RPMI8226 (cell line): ENCODE measurements at places on chromosomes 5 and 9.
A peak's percentile ranks its signal among the peaks of the same experiment; 100 is the strongest.

- no peak for DNase-seq
Measured at GRCh38 chr5:172407241-172407691, 47.1 kb downstream of the SH3PXD2B start.

DNA sequence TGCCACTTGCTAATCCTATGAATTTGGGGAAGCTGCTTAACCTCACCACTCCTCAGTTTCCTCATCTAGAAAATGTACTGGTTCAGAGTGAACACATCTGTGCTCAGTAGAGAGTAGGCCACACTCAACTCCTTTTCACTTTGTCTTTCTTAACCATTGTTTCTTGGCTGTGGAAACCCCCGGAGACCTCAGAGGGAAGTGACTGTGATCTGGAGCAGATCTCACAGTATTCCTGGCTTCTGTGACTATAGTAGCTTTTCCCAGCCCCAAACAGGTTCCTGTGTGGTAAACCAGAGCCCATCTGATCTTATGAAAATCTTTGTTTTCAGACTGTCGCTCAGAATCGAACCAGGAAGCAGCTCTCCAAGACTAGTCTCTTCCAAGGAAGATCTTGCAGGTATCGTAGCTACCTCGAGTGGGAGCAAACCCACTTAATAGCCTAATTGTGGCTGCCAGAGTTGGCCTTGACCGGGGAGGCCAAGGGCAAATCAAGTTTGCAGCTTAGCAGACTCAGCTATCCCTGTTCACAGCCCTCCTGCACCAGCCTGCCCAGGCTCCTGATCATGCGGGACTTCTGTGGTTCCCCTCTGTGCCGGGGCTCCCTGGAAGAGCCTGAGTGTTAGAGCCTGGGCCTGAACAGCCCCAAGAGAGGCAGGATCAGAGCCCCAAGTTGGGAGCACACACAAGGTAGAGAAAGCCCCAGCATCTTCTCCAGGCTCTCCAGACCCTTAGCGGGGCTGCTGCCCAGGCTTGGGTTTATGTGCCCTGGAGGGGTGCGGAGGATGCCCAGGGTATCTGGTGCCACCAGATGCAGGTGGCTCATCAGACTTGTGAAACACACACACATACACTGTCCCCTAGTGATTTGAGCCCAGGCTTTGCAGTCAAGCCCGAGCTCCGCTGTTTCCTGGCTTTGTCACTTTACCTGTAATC is 52.2 kb upstream of the ANGPTL2 start:
- DNase-seq = no peak

GRCh38 chr9:107064378-107064777 is 201.4 kb downstream of the ZNF462 start:
- DNase-seq = no peak

DNA sequence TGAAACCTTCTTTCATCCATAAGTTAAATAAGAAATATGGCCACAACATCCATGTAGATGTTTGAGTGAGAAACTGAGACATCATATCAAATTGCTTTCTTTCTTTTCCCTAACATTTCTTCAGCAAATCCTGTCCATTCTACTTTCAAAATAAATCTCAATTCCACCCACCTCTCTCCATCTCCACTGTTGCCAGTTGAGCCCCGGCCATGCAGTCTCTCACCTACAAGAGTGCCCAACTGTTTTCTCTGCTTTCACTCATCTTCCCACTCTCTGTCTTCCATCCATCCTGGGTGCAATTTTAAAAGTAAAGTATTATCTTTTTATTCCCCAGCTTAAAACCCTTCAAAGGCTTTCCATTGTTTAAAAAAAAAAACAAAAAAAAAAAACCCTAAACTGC is 260.4 kb downstream of the DEPDC1B start:
- DNase-seq = no peak

GRCh38 chr5:129053438-129053837 is 41.1 kb upstream of the ISOC1 start:
- DNase-seq = no peak

GRCh38 chr9:68705531-68706362 is 707 bp downstream of the PIP5K1B start:
- DNase-seq = no peak

- DNase-seq = no peak
Measured at GRCh38 chr9:90830977-90831376, 29.4 kb downstream of the SYK start.

DNA sequence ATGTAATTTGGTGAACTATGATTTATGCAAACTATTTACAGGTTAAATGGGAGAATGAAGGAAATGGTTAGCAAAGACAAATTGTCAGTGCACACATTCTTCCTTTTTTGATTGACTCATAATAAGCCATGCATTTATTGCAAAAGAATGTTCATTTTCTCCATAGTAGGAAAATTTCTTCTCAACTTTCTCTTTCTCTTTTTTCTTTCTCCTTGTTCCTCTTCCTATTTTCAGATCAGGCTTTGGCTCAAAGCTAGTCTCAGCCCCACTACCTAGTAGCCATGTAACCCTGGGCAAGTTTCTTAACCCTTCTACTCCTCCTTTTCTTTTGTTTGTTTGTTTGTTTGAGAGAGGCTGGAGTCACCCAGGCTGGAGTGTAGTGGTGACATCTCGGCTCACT is 156.6 kb downstream of the PIK3R1 start:
- no peak for DNase-seq

- DNase-seq = no peak
Measured at GRCh38 chr9:86672301-86672700, 275.0 kb downstream of the GAS1 start.

DNA sequence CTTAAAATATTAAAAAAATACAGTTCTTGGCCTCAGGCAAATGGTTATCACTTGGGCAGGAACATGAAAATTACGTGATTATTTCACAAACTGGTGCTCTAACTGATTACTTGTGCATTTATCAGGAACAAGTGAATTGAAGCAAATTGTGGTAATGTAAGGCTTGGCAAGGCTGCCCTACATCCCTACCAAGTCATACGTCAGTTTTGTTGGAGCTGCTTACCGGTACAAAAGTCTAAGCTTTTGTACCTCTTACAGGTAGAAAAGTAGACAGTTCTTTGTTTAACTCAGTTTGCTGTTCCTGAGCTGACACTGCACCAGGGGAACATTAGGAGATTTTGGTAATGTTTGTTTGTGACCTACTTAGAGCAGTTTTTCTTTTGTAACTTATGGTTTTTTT is 2.2 kb downstream of the G3BP1 start:
- DNase-seq = peak; percentile 14

DNA sequence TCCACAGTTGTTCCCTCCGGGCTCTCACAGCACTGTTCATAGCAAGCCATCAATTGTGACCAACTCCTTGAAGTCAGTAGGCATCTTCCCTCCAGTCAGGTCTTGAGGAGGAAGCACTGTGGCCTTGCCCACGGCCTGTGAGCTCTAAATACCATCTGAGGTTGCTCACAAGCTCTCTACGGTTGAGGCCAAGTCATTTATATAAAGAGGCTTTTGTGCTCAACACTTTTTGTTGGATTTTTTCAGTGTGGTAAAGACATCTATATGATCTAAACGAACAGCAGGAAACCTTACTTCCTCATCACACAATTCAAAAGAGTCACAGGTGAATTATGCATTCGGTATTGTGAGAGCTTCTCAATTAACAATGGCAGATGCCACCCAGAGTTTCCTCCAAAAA is 97.3 kb downstream of the ZNF462 start:
- no peak for DNase-seq

GRCh38 chr9:87592554-87593358 is 95.1 kb downstream of the DAPK1 start:
- no peak for DNase-seq

DNA sequence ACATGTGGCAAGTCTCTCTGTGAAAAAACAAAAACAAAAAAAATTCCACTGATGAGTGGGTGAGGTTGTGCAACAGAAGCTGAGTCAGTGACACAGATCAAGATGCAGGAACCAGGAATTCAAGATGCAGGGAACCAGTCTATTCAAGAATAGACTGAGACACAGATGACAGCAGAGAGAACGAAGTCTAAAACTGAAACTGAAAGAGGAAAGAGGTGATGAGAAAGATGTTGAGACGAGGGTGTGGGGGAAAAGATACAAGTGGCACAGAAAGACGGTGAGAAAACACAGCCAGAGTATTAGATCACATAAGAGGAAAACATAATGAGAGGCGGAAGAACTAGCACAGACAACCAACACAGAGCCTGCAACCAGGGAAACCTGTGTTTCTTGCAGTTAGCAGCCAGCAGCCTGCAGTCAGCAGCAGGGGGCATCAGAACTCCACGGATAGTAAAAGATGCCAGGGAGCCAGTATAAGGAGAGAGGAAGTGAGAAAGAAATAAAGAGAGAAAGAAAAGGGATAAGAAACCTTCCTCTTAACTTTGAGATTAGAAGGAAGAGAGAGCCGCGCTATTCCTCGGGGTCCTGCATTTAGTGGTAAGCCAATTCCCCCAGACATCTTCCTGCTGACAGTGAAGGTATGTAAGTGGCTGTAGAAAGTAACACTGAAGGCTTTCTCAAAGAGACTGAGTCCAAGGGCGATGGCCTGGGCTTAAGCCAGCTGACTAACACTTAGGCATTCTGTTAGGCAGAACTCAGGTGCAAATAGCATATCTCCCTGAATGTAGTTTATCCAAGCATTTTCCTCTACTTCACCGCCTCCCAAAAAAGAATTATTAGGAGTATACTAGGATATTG is 79.0 kb downstream of the TLR4 start:
- DNase-seq = peak; percentile 70

DNA sequence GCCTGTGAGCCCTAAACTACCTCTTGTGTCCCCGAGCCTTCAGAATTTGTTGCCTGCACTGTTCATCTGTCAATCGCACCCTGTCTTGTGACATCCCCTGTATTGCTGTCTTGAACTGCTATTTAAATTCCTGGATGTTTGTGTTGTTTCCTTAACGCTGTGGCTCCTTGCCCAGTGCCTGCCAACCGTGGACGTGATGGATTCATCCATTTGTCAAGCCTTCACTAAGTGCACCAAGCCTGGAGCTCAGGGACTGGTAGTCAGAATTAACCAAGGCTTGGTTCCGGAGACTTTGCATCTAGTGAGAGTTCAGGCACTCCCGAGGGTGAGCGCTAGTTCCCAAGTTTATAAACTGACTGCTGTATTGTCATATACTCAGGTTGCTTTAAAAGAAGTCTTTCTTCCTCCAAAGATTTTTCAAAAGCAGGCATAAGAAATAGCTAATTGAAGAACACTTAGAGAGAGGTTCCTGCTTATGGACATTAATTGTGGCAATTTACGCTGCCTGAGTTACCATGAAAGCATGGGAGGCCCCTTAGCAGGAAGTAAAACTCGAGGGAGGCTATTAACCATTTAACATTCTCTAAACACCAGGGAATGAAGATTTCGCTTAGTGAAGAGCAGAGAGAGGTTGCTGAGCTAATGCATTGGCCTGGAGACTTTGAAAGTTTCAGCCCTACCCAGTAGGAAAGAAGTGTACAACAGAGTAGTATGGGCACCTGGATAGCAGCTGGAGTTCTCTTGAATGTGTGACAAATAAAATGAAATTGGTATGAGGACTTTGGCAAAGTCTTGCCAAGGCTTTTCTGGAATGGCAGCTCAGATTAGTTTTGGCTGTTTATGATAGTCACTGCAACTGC is 29.0 kb downstream of the RGS3 start:
- DNase-seq = no peak

GRCh38 chr5:82165740-82166530 is 112.2 kb downstream of the RPS23 start:
- peak; percentile 88 for DNase-seq

DNA sequence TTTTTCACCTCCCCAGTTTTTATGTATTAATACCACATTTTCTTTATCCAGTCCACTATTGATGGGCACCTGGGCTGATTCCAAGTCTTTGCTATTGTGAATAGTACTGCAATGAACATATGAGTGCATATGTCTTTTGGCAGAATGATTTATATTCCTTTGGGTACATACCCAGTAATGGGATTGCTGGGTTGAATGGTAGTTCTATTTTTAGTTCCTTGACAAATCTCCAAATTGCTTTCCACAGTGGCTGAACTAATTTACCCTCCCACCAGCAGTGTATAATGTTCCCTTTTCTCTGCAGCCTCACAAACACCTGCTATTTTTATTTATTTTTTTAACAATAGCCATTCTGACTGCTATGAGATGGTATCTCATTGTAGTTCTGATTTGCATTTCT is 340.2 kb downstream of the ADAMTS6 start:
- DNase-seq = no peak

DNA sequence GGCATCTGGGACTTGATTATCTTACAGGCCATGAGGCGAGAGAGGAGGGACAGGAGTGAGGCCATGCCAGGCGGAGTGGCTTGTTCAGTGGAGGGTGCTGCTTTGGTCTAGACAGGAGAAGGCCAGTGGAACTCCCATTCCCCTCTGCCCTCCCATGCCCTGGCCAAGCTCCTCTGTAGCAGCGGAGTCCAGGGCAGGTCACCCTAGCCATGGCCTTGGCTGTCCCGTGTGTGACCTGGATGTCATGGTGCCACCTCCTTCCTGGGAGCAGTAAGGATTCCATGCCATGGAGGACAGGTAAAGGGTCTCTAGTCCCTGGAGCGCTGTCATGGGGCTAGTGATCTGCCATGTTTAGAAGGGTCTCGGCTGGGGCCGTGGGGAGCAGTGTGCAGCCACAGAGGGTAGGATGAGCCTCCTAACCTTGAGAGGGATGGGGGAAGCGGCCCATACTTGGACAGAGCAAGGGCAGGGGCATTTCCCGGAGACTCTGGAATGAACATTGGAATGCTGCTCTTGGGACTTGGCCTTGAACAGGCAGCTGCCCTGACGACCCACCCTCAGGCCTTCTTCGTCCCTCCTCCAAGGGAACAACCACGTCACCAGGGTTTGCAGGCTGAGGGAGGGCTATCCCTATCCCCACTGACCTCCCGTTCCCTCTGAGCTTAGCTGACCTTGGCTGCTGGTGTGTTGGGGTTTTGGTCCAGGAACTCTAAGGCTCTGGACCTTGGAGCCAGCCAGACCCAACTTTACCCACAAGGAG is 100.4 kb downstream of the DAB2IP start:
- DNase-seq = no peak

DNA sequence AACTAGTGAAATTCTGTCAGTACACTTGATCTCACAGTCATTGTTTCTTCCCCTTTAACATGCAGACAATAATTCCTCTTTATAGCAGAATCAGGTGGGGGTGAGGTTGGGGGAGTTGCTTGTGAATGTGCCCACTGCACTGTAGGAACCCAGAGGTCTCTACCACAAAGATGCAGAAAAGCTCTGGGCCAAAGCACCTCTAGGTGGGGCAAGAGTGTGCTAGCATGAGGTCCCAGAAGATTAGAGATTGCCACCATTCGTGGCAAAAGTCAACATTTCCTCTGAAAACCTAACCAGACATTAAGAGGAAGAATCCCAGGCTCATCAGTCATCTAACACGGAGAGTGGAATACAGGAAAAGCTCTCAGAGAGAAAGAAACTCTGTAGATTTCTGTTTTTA is 74.5 kb downstream of the PTCD2 start:
- peak; percentile 10 for DNase-seq
